ENCODE measurements at places on chromosomes 7 and 10.
A peak's percentile ranks its signal among the peaks of the same experiment; 100 is the strongest.

DNA sequence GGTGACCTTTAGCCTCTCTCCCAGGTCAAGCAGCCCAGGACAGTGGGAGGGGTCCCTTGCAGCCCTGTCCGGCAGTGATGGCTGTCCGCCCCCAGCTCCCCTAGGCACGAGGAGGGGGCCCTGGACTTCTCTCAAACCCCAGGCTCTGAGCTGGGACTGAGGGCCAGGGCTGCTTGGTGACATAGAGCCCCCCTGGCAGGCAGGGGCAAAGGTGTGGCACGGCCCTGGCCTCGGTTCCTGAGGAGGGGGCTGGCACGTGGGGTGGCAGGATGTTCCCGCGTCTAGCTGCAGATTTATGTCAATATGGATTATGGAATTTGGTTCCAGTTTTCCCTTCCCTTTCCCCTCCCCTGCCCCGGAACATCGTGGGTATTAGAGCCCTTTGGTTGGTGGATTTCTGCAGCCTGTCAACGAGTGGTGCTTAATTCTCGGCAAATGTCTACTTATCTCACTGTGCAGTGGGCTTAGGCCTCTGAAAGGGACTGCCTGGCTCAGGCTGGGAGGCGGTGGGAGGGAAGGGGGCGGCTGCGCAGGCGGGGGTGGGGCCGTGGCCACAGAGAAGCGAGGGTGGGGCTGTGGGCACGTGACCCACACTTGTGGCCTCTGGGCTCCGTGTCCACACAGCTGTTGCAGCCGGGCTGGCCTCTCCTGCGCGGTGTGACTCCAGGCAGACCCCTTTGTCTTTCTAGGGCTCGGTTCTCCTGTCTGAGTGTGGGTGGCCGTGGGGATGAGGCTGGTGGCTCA, 19.3 kb downstream of the UNCX start:
- no peak for DNase-seq

- DNase-seq, result no peak
Observed at GRCh38 chr7:33495207-33495606, 365.8 kb downstream of the BBS9 start.

- no peak for DNase-seq
Observed at GRCh38 chr10:128008521-128009250, 101.8 kb downstream of the PTPRE start.

- no peak for DNase-seq
Observed at GRCh38 chr10:131899116-131899690, 1.6 kb upstream of the PPP2R2D start.

DNA sequence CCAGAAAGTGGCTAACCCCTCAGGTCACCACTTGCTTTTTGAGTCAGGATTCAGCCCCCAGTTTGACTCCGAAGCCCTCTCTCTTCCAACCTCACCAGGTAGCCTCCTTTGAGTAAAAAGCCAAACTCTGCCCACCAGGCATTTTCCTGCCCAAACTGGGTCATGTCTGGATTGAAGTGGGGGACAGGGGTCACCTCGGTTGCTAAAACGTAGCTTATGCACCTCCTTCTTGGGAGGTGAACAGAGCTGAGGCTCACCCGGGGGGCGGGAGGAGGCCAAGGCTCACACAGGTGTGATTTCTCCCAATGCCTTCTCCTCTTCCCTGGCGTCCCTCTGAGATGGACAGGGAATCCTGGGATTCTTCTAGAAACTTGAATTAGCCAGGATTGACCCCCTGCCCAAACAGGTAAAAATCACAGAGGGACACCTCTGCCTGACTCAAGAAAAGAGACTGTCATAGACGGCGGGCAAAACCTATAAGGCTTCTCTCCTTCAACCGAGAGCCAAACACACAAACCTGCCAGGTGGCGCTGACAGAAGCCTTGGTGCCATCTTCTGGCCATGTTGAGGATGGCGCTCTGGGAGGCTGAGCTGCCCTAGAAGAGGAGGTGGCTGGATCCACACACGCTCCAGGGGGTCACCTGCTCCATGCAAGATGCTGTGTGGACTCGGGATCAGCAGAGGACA, 51.6 kb downstream of the PRLHR start:
- peak; percentile 69 for DNase-seq

DNA sequence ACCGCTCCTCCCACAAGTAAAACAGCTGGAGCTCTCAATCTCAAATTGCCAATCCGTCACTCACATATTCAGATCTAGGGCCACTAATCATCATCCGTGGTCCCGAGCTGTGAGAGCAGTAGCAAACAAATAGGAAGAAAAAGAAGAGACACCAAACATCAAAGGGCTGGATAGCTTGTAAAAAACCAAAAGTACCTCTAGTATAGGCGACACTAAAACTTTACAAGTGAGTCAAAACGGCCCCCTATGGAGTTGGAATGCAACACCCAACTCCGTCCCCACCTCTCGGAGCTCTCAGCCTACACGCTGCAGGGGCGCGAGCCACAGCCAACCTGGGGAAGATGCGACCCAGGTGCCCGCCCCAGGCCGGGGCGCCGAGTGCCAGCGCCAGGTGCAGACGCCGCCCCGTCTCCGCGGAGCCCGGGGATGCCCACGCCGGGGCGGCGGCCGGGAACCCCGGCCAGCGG, 581 bp downstream of the FAM3C start:
- DNase-seq, result no peak

- no peak for DNase-seq
Observed at GRCh38 chr10:107284187-107284586, 119.7 kb upstream of the SORCS1 start.

GRCh38 chr7:38169847-38170246, 8.2 kb upstream of the STARD3NL start:
- no peak for DNase-seq

- no peak for DNase-seq
Observed at GRCh38 chr7:147332988-147333387, 1216.4 kb downstream of the CNTNAP2 start.

All from activated CD8-positive, alpha-beta memory T cell treated with anti-CD3 and anti-CD28 coated beads for 24 hours (primary cell).